ENCODE measurements at places on chromosomes 1 and 21.

- DNase-seq, result no peak
These were observed 8.6 kb upstream of the SPSB1 start for GRCh38 chr1:9284061-9284460.

- DNase-seq, result no peak
These were observed 149.1 kb downstream of the GREM2 start for GRCh38 chr1:240462766-240463395.

DNA sequence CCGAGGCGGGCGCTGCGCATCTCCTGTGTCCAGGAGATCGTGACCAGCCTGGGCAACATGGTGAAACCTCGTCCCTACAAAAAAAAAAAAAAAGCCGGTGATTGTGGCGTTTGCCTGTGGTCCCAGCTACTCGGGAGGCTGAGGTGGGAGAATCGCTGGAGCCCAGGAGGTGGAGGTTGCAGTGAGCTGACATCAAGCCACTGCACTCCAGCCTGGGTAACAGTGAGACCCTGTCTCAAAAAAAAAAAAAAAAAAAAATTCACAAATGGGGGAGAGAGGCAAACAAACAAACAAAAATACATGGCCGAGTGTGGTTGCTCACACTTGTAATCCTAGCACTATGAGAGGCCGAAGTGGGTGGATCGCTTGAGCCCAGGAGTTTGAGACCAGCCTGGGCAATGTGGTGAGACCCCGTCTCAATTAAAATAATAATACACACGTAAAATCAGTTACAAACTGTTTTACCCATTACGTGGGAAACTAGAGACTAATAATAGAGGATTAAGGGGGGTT, 758 bp downstream of the TATDN3 start:
- no peak for DNase-seq

DNA sequence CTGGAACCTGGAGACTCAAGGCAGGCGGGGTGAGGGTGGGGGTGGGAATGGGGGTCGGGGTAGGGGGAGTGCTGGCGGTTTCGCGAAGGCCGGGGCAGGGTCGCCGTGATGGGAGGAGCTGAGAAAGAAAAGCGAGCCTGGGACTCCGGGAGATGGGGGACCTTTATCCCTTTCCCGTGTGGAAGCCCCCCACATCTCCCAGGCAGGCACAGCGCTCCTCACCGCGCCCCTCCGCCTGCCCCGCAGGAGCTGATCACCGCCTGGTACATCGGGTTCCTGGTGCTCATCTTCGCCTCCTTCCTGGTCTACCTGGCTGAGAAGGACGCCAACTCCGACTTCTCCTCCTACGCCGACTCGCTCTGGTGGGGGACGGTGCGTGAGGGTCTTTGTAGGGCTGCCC, 35.5 kb downstream of the KCNQ4 start:
- no peak for DNase-seq

DNA sequence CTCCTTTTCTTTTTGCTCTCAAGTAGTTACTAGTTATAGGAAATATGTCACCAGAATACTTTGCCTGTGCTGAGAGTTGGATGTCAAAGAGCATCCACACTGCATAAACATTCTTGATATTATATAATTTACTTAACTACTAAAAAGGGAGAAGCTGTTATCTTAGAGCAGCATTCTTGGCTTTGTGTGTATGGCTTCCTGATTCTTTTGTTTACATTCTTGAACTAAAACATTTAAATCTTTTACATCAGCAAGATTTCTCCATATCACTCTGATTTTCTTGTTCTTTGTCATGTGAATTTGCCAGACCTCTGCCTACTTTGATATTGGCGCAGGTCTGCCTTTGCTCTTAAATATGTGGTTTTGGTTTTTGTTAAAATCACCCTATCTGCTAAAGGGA, 48.8 kb downstream of the SUCO start:
- DNase-seq, result peak; percentile 81

DNA sequence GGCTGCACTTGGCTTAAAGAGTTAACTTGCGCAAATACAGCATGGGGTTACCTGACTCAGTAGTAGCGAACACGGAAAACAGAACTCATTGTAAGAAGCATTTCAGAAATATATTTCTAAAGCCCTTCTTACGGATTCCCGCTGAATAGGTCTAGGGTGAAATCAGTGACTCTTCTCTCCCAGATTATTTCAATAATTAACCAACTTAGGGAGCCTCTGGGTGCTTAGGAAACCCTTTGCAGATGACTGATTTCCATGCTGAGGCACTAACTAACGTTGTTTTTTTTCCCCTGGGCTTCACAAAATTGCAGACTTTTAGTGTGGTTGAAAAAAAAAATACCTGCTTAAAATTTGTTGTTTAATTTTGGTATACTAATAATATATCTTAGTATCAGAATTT, 40.3 kb downstream of the BTG3 start:
- no peak for DNase-seq

DNA sequence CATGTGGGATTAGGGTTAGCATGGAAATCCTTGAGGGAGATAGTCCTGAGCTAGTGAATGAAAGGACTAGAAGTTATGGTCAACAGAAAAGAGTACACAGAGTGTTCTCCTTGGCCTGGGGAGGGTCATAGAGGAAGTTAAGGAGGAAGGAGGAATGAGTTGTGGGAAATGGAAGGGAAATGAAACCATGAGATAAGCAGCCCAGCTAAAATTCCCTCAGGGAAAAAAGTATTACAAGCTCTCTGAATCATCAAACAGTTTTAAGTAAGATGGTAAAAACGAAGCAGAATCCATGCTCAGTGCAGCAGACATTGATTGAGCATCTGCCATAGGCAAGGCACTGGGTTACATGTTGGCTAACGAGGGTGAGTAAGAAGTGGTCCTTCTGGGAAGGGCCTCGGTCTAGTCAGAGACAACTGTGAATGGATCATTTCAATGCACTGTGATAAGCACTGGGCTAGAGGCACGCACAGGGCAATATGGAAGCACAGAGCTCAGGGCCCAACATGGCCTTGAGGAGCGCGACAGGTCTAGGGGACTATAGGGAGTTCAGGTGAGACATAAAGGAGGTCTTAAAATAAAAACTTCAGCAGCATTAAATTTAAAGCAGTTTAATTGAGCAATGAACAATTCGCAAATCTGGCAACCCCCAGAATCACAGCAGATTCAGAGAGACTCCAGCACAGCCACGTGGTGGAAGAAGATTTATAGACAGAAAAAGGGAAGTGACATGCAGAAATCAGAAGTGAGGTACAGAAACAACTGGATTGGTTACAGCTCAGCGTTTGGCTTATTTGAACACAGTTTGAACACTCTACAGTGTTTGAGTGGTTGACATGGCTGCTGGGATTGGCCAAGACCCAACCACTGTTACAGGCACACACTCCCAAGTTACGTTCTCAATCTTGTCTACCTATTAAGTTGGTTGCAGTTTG, 219.5 kb downstream of the HLX start:
- peak; percentile 34 for DNase-seq

DNA sequence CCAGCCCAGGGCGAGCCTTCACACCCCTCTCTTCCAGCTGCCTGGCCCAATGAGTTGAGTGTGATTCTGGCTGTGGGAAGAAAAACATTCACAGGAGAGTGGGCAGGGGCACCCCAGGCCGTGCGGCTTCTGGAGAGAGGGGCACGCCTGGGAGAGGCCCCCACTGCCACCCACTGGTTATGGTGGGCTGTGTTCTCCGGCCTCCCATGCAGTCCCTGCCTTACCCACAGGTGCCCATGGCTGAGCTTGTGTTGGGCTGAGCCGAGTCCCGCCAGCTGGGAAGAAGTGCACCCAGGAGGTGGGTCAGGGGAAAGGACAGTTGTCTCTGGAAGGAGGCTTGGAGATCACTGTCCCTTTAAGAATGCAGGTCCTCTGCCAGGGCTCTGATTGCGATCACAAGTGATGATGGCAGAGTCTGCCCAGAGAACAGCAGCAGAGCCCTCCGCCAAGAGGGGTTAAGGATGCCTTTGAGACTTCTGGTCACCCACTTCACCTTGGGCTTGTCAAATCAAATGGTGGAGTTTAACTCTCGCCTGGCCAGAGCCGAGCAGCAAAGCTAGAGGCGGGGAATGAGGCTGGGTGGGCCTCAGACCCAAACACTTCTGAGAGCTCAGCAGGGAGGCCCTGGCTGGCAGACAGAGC, 124.7 kb upstream of the ARHGEF16 start:
- no peak for DNase-seq

- no peak for DNase-seq
These were observed 459 bp downstream of the SERBP1 start for GRCh38 chr1:67429528-67430357.

DNA sequence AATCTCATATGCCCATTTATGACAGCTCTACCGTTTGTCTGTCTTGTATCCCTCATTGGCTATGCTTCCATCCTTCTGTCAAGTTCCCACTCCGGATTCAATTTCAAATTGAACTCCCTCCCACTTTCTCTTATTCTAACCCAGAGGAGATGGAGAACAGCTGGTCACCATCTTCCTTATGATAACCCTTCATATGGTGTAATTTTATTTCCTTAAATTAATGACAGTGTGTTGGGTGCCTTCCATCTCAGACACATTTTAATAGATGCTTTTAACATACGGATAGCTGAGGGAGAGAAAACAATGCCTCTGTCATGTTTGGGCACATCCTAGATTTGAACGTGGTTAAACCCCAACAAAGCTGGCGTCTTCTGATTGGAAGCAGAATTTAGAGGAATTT, 103.0 kb upstream of the PLXNA2 start:
- no peak for DNase-seq

GRCh38 chr1:209652873-209653401, 712 bp upstream of the LAMB3 start:
- DNase-seq, result peak; percentile 77

DNA sequence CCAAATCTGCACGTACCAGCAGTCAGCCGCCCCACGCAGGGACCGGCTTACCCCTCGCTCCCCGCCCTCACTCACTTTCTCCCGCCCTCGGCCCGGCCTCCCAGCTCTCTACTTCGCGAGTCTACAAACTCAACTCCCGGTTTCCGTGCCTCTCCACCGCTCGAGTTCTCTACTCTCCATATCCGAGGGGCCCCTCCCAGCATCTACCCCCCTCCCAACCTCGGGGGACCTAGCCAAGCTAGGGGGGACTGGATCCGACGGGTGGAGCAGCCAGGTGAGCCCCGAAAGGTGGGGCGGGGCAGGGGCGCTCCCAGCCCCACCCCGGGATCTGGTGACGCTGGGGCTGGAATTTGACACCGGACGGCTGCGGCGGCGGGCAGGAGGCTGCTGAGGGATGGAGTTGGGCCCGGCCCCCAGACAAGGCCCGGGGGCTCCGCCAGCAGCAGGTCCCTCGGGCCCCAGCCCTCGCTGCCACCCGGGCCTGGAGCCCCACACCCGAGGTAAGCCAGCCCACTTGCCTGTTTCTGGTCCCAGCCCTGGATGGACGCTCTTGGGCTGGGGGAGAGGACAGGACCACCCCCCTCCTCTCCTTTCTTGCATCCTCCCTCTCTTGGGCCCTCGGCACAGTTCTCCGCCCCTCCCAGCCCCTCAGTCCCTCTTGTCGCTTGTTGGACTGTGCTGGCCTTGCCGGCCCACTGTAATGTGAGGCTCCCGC, at the start of gene ARTN:
Gene ARTN, plus strand, starts transcription at position 416 of the 715 bp plus-strand sequence. CDS start 1,856 bp downstream, outside the sequence.
- DNase-seq, result no peak

DNA sequence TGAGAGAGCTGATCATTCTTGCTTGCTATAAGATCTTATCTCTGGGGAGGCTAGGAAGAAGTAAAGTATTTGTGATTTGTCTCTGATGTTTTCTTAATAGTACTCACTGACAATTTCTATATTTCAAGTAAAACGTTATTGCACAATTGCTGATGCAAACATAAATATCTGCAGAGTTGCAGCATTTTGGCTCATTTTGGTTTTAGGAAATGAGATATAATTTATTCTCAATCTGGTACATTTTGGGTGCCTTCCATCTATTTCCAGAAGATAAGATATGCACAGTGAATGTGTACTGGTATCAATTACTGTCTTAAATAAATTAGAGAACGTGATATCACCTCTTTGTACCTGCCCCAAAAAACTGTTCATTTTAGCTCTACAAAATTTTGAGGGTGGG, 1431.5 kb downstream of the BRINP3 start:
- peak; percentile 27 for DNase-seq

- peak; percentile 96 for DNase-seq
These were observed 4.8 kb downstream of the ATP1A1 start for GRCh38 chr1:116377541-116378529.

GRCh38 chr1:94863919-94864318, 43.8 kb downstream of the SLC44A3 start:
- DNase-seq, result peak; percentile 94

- no peak for DNase-seq
These were observed 5.6 kb downstream of the PDZK1IP1 start for GRCh38 chr1:47184090-47184821.

GRCh38 chr1:24450857-24451397, 35.3 kb downstream of the NIPAL3 start:
- no peak for DNase-seq

DNA sequence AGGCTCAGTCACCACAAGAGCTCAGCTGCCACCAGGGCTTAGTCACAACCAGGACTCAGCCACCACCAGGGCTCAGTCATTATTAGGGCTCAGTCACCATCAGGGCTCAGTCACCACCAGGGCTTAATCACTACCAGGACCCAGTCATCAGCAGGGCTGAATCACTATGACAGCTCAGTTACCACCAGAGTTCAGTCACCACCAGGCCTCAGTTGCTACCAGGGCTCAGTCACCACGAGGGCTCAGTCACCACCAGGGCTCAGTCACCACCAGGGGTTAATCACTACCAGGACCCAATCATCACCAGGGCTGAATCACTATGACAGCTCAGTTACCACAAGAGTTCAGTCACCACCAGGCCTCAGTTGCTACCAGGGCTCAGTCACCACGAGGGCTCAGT, 196.2 kb downstream of the NPHP4 start:
- DNase-seq, result no peak

GRCh38 chr1:198677027-198677426, 38.2 kb downstream of the PTPRC start:
- peak; percentile 31 for DNase-seq

DNA sequence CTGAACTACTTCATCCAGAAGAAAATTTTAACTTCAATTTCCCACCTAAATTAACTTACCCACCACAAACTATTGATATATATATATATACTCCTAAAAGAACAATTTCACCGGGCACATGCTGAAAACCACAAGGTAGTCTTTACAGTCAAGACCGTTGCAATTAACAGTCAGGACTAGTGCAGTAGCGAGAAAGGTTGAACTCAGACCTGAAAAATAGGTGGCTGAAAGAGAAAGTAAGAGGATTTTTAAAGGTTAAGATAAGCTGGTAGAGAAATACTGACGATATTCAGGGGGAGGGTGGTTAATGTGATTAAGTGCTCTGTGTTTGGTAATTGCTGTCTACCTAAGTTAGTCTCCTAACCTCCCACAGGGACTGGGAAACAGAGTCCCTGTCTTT, 1153.5 kb upstream of the TMPRSS15 start:
- no peak for DNase-seq

DNA sequence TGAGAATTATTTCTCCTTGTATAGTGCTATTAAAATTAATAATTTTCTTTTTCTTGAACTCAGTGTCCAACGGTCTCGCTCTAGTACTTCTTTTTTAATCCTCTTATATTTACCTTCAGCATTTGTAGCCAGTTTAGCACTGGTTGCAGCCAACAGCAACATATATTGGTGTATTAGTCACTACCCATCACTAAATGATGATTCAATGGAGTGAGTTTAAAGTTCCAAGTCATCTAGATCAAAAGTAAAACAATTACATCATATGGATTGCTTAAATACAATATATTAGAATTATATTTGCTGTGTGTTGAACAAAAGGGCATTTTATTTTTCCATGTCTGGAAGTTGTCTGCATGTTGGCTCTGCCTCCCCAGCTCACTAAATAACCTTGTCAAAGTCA, 591.8 kb downstream of the ADGRL2 start:
- DNase-seq, result no peak

Data from amniotic epithelial cell (primary cell).